ENCODE measurements at places on chromosomes 5 and 9.
A peak's percentile ranks its signal among the peaks of the same experiment; 100 is the strongest.

GRCh38 chr5:137997726-137998213 is 35.1 kb downstream of the FAM13B start:
- DNase-seq, result no peak

DNA sequence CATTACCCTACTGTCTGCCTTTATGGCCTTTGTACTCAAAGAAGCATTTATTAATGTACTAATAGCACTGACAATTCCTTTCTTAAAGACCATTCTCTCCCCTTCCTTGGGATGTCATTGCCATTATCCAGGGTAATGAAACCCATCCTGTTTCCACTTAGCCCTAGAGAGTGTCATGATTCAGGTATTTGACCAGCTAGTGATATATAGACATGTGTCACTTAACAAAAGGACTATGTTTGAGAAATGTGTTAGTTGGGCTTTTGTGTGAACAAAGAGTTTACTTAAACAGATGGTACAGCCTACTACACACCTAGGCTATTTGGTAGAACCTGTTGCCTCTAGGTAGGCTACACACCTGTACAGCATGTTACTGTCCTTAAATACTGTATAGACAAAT is 2.0 kb downstream of the ATP6V0E1 start:
- DNase-seq, result no peak

DNA sequence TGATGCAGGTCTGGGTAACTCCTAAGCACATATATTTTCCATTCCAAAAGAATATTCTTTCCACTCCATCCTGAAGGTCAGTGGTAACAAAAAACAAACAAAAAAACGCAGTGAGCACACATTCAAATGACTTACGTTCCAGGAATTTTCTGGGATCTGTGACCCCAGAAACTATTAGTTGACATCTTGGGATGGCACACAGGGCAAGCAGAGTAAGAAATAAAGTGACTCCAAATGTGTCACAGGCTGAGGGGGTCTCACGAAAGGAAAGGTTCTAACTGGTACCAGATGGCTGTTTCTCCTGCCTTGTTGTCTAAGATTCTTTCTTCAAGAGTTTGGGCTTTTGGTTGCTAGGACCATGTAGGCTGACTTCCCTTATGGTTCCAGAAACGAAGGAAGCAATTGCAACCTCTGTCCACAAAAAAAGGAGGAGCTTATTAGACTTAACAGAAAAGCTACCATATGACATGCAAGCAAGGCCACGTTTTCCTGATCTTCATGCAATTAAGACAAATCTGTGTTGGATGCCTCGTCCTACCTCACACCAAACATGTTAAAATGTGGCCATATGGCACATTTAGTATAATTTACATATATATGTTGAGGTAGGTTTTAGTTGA is 32.7 kb downstream of the PTGS1 start:
- no peak for DNase-seq

GRCh38 chr9:133658442-133659431 is 22.6 kb downstream of the DBH start:
- DNase-seq, result peak; percentile 83

DNA sequence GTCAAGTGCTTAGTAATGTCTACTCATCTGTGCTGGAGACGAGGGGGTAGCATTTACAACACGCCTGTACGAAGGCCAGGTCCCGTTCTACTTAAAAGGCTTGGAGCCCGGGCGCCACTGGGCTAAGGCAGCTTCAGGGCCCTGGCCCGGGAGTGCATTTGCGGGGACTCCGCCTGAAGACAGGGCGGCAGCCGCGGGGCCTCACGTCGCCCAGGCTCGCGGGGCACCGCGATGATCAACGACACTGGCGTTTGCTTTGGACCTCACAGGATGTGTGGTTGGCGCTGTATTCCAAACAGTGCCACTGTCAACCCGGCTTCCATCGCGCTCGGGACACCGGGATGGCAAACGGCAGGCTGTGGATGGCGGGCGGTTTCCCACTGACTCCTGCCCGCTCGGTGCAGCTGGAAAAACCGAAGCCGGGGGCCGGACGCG is 1.1 kb upstream of the TENT4A start:
- DNase-seq, result peak; percentile 77

DNA sequence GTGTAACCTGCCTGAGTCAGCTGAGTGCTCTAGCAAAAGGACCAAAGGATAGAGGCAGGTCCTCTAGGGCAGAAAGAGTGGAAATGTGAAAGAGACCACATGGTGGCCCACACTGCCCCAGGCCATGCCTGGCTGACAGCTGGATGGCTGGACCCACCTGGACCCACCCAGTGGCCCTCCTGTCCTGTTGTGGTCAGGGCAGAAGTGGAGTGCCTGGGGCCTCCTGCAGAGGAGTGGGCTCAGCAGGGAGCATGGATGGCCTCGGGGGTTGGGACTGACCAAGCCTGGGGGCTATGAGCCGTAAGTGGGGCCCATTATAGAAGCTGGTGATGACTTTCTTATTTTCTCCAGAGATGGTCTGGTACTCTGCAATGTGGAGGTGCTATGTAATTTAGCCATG is 55.7 kb upstream of the FAM120AOS start:
- no peak for DNase-seq

GRCh38 chr5:120463006-120463680 is 957 bp upstream of the PRR16 start:
- no peak for DNase-seq

DNA sequence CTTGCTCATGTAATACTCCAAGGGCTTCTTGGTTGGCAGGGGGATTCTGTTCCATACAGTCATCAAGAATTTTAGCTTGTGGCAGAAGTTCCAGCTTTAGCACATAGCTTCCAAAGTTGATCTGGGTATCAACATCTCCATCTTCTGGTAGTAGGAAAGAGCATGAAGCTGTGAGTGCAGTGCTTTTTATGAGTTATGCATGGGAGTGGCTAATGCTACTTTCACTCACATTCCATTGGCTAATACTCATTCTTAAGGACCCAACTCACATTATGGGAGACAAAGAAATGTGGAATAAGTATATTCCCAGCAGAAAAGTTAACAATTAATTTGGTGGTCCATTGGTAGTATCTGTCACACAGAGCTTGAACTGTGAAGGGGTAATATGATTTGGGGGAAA is 194.2 kb upstream of the CHD1 start:
- no peak for DNase-seq

DNA sequence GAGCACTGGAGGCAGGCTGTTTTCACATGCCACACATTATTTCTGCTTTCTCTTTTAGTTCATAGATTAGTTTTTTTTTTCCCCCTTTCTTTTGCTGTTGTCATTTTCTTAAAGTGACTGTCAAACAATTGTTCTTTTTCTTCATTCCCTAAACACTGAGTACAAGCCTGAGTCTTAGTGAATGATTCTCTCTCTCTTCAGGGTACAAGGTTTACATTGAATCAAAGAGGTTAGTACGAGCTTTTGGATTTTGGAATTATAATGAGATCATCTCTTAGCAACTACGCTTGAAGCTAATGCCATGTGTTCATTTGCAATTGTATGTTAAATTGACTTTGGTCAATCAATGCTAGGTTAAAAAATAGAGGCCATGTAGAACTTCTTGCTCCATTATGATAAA is 125.1 kb downstream of the CMYA5 start:
- no peak for DNase-seq

- no peak for DNase-seq
Observed at GRCh38 chr5:74200560-74200959, 440.0 kb downstream of the ENC1 start.

GRCh38 chr5:146849694-146850303 is 28.8 kb downstream of the PPP2R2B start:
- no peak for DNase-seq

DNA sequence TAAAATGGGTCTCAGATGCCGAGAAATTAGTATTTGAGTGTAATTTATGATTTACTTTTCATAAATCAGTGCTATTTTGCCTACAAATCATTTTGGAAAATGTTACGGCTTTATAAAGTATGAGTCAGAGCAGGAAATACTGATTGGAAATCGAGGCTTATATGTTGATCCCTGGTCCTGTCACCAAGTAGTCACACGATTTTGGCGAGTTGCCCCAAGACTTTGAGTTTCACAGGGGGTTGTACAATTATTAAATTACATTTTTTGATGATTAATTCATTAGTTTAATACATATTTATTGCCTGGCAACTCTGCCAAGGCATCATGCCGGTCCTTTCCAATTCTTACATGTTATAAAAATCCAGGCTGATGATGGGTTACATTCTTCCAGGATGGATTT is 443.9 kb upstream of the KLF4 start:
- no peak for DNase-seq

DNA sequence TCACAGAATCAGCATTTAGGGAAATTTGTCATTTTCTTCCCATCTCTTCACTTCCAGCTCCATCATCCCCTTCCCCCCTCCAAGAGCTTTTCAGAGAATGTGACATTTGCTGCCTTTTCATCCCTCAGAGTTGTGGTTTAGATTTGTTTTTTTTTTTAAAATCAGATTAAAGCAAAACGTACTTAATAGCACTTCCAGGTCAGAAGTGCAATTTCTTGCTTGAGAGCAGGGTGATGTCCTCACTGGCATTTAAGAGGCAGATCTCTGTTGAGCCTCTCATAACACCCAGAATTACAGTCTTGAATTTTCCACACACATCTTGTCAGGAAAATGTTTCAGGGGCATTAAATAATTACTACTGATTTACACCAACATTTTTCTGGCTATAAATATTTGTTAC is 236.8 kb upstream of the VLDLR start:
- DNase-seq, result no peak

DNA sequence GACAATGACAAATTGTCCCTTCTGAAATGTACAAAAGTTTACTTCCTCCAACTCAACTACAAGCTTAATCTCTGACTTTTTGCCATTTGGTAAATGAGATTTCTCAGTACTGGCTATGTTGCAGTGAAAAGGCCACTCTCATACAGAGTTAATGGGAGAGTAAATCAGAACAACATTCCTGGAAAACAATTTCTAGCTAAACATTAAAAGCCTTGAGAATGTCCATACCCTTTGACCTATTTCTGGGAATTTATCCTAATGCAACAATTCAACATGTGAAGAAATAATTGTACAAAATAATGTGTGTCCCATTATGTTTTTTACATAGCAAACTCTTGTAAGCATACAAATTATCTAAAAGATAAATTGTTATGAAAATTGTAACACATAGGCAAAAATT is 56.3 kb upstream of the SPEF2 start:
- no peak for DNase-seq

GRCh38 chr9:123282362-123283047 is 14.1 kb upstream of the STRBP start:
- DNase-seq, result no peak

- DNase-seq, result peak; percentile 90
Observed at GRCh38 chr9:129102791-129103594, 7.6 kb downstream of the CRAT start.

DNA sequence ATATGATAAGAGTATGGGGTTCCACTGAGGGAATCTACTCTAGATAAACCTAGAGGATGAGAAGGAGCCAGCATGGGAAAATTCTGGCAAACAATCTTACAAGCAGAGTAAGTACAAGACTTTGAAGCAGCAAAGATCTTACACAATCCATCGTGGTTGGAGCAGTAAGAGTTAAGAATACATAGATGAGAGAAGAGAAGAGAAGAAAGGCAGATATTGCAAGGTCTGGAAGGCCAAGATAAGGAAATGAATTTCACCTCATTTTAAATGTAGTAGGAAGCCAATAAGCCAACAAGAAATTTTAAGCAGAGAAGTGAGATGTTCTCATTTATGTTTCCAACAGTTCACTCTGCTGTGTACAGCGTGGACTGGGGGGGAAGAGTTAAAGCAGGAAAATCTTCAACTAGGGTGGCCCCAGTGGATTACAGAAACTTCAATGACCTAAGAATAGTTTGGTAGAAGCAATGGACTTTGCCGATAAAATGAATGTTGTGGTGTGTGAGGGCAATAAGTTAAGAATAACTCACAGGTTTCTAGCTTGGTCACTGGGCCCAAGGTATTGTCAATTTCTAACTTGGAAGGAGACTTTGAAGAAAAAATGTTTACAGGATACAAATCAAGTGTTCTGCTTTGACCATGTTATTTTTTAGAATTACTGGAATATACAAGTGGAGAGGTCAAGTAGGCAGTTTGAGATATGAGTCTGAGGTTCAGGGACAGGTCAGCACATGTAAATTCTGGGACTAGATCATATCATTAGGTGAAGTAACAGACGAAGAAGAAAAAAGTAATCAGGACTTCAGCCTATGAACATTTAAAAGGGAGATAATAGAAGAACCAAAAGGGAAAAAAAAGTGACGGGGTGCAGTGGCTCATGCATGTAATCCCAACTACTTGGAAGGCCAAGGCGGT is 12.1 kb upstream of the ISOC1 start:
- DNase-seq, result no peak

- DNase-seq, result no peak
Observed at GRCh38 chr5:175718401-175719108, 60.7 kb downstream of the HRH2 start.

DNA sequence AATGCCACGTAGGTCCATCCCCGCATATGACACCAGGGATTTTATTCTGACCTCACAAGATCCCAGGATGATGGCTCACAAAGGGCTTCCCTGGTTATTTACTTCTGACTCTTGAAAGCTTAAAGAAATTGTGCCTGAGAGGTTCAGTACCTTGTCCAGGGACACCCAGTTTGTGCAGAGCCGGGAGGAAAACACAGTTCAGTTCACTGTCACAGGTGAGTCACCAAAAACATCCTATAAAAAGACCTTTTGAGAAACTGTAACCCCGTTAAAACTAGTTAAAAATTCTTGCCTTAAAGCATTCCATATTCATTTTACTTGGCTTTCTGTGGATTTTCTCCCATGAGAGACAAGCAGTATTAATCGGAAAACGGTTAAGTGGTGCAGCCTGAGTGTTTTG is 56.6 kb downstream of the ZNF510 start:
- DNase-seq, result no peak

- DNase-seq, result no peak
Observed at GRCh38 chr9:83313781-83314180, 224.4 kb downstream of the FRMD3 start.

DNA sequence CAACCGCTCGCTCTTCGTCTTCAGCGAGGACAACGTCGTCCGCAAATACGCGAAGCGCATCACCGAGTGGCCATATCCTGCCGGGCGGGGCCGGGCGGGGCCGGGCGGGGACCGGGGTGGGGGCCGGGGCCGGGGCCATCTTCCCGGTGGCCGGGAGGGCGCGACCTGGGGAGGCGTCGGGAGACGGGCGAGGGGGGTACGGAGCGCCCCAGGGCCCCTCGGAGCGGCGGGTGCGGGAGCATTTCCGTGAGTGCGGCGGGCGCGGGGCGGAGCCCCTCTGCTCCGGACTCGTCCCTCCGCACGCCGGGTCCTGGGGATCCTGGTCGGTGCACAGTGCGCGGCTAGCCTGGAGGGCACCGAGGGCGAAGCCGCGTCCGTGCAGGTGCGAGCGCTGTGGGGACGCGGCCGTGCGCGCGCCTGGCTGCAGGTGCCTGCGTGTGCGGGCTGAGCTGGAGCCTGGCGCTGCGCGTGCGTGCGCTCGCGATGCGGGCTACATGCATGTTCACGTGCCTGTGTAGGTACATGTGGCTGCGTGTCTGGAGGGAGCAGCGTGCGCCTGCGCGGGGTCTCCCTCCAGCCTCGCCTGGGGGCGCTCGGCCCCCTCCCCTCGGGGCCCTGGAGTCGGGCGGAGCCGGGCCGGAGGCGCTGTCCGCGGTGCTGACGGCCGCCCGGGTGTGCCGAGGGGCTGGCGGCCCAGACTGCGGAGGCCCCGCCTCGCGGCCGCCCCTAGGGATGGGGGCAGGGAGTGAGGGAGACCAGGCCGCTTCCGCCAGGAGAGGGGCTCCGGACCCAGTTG is 762 bp downstream of the CACNA1B start:
- peak; percentile 85 for DNase-seq

Data from islet precursor cell (in vitro differentiated cells).